ENCODE measurements at places on chromosomes 6 and 20.

DNA sequence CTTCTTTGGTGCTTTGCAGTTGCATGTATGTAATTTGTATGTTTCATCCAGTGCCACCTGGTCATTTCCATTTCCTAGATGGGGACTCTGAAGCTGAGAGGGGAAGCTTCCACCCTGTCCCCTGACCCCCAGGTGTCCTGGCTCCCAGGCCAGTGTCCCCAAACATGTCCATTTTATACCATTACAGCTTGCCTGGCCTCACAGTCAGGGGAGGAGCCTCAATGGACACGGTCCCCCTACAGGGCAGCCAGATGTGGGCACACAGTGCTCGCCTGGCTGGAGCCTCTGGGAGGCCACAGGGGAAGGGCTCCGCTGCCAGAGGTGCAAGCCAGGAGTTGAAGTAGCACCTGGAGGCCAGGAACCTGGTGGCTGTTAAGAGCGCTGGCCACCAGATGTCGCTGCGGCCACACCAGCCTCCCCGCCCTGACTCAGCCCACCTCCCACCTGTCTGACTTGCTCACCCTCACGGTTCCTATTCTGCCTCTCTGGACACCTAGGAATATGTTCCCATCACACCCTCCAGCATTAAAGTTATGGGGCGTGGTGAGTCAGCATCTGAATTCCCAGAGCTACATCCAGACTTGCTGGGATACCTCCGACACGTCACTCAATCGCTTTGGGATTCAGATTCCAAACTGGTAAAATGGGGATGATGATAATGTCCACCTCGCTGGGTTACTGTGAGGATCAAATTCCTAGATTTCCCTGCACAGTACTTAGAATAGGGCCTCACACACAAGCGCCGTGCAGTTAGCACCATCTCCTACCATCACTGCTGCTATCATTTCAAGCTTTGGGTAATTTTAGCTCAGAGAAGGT, 107.4 kb downstream of the SULF2 start:
- DNase-seq = peak; percentile 73

DNA sequence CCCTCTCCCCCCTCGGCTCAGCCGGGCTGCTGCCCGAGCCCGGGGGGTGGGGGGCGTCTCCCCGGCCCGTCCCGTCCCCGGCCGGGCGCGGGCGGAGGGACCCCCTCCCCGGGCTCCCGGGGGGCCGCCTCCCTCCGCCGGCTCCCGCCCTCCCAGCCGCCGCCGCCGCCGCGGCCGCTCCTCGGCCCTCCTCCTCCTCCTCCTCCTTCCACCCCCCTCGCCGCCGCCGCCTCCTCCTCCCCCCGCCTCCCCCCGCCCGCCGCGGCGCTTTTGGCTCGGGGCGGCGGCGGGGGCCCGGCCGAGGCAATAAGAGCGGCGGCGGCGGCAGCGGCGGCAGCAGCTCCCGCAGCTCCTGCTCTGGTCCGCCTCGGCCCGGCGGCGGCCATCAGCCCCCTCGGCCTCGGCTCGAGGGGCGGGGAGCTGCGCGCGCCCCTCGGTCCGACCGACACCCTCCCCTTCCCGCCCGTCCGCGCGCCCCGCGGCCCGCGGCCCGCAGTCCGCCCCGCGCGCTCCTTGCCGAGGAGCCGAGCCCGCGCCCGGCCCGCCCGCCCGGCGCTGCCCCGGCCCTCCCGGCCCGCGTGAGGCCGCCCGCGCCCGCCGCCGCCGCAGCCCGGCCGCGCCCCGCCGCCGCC, 38.7 kb downstream of the GNAS start:
- no peak for DNase-seq

- no peak for DNase-seq
Measured at GRCh38 chr6:169072127-169073042, 181.3 kb downstream of the THBS2 start.

DNA sequence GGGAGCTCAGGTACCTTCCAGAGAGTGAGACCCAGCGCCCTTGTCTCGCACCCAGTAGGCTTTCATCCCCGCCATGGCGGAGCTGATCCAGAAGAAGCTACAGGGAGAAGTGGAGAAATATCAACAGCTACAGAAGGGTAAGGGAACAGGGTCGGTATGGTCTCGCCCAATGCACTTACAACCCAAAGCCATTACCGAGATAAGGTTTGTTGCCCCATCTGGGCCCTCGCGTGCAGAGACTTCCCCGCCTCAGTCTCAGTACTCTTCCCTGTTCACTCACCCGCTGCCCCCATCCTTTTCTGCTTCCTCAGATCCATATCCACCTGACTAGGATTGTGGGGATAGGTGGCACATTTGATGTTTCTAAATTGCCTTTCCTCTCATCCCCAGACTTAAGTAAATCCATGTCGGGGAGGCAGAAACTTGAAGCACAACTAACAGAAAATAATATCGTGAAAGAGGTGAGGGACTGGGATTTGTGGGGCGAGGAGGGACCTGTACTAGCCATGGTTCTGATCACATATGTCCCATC, 449 bp downstream of the PFDN6 start:
- DNase-seq = no peak

DNA sequence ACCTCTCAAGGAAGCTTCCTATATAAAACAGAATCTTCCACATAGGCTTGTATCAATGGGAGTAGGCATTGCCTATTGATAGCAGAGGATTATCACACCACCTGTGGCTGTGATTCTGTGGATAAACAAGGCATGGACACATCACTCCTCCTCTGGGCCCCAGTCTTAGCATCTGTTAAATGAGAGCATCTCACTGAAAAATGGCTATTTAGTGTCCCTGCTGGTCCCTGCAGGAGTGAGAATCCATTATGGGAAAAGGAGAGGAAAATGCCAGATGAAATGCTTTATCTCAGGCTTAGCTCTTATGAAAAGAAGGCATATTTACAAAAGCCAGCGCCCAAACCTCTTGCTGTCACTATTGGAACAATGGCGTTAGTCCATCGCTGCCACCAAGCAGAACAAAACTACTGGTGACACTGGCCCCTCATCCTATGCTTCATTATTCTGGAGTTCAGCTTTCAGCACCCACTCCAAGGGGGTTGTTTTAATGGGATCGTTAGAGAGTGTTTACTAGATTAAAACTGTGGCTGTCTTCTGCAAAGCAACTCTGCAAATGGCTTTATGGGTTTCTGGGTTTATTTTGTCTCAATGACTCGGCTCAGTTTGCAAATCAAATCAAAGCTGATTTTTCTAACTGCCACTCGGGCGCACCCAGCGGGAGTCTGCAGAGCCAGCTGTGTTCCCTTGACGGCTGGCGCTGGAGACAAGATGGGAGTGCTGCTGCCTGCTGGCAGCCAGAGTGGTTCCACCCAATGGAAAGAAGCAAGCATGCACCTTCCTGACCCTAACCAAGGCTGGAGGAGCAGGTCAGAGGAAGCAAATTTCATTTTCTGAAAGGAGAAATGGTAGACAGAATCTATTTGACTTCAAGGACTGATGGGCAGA, 658.8 kb upstream of the CHD6 start:
- DNase-seq = no peak

- no peak for DNase-seq
Measured at GRCh38 chr6:145904868-145905267, 59.3 kb downstream of the SHPRH start.

DNA sequence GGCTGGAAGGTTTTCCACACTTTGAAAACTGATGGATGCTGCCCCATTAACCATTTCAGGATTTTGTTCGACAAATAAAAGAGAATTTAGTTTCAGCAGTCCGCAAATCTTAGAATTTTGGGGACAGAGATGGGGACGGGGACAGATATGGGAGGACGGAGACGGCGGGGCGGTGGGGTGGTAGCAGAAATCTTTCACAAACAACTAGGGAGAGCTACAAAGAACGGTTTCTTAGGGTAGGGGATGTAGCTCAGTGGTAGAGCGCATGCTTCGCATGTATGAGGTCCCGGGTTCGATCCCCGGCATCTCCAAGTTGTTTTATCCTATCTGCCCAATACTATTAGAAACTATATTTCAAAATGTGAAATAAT, 15.1 kb downstream of the HMGN4 start:
- no peak for DNase-seq

DNA sequence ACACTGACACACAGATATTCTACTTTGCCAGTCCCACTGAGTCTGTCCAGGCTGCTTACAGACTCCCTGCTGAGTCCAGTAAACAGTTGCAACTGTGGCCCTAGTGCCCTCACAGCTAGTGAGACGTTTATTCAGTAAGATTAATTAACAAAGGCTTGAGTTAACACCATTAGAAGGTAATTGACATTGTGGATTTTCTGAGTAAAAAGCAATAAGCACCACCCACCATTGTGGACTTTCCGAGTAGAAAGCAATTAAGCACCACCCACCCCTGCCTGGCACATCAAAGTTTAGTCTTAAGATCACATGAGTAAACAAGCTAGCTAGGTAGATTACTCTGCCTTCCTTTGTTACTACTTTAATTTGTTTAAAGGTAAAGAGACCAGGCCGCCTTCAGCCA, 408.6 kb upstream of the IMPG1 start:
- DNase-seq = no peak

DNA sequence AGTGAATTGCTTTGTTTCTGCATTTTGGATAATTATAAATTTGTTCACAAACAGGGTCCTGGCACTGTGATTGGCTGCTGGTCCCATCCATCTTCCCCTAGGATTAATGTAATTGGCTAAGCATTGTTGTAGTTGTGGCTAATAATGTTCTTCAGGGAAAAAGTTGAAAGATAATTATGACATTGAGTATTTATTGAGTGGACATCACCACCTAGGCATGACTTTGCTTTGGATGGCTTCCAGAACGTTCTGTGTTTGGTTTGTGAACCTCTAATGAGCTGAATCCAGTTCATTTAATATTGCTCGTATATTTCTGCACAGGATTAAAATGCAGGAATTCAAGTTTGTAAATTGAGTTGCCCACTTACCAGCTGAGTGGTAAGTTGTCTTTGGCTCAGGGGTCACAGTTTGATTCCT, 55.1 kb downstream of the ARID1B start:
- DNase-seq = no peak

DNA sequence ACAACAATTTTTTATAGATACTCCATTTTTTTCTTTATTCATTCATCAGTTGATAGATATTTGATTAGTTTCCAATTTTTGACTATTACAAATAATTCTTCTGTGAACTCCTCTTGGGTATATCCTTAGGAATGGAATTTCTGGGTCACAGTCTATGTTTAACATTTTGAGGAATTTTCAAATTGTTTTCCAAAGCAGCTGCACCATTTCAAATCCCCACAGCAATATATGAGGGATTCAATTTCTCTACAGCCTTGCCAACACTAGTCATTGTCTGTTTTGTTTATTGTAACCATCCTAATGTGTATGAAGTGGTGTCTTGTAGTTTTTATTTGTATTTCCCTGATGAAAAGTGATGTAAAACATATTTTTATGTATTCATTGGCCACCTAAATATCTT, 320.3 kb upstream of the DEFB112 start:
- DNase-seq = no peak

GRCh38 chr6:7124114-7124513, 16.4 kb downstream of the RREB1 start:
- no peak for DNase-seq

GRCh38 chr6:138215093-138215782, 3.1 kb downstream of the PBOV1 start:
- DNase-seq = no peak

- no peak for DNase-seq
Measured at GRCh38 chr6:54390362-54390761, 82.1 kb downstream of the TINAG start.

- no peak for DNase-seq
Measured at GRCh38 chr6:141562851-141563763, 569.6 kb upstream of the GJE1 start.

- no peak for DNase-seq
Measured at GRCh38 chr6:63839485-63839884, 203.9 kb downstream of the PHF3 start.

- DNase-seq = no peak
Measured at GRCh38 chr6:107185391-107185970, 70.2 kb upstream of the BEND3 start.

DNA sequence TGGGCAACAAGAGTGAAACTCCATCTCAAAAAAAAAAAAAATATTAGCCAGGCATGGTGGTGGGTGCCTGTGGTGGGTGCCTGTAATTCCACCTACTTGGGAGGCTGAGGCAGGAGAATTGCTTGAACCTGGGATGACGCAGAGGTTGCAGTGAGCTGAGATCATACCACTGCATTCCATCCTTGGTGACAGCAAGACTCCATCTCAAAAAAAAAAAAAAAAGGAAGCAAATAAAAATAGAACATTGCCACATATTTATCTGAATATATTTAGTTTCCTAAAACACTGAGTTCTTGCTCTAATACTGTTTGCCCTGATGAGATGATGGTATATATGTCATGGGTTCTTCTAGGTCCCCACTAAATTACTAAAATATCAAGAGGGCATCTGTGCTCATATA, 28.4 kb downstream of the CASP8AP2 start:
- no peak for DNase-seq

DNA sequence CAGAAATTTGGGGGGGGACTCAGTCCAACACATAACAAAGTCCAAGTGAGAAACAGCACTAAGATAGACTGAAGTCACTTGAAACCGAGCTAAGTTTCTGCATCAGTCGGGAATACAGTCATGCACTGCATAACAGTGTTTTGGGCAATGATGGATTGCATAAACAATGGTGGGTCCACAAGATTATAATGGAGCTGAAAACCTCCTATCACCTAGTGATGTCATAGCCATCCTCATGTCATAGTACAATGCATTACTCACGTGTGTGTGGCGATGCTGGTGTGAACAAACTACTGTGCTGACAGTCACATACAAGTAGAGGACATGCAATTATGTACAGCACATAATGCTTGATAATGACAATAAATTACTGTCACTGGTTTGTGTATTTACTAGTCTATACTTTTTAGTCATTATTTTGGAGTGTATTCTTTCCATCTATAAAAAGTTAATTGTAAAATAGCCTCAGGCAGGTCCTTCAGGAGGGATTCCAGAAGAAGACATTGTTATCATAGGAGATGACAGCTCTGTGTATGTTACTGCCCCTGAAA, 154.5 kb upstream of the ECI2 start:
- no peak for DNase-seq

- no peak for DNase-seq
Measured at GRCh38 chr20:62723768-62724450, 15.3 kb downstream of the NTSR1 start.
